ENCODE measurements at places on chromosomes 3 and 15.

DNA sequence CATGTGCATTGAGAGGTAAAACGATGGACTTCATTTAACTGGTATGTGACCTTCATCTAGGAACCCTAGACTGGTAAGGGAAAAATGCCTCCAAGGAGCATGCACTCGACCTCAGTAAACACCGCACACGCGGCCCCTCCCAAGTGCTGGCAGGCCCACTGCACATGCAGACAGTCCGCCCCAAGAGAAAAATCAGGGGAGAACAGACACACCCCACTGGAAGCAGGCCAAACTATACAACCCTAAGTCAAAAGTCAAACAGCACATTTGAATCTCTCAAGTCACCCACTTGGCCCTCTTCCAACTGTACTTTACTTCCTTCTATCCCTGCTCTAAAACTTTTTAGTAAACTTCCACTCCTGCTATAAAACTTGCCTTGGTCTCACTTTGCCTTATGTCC lies 250.1 kb upstream of the HES1 start:
- no peak for DNase-seq

GRCh38 chr15:52117549-52117948 lies 5.0 kb upstream of the BCL2L10 start:
- DNase-seq: no peak

DNA sequence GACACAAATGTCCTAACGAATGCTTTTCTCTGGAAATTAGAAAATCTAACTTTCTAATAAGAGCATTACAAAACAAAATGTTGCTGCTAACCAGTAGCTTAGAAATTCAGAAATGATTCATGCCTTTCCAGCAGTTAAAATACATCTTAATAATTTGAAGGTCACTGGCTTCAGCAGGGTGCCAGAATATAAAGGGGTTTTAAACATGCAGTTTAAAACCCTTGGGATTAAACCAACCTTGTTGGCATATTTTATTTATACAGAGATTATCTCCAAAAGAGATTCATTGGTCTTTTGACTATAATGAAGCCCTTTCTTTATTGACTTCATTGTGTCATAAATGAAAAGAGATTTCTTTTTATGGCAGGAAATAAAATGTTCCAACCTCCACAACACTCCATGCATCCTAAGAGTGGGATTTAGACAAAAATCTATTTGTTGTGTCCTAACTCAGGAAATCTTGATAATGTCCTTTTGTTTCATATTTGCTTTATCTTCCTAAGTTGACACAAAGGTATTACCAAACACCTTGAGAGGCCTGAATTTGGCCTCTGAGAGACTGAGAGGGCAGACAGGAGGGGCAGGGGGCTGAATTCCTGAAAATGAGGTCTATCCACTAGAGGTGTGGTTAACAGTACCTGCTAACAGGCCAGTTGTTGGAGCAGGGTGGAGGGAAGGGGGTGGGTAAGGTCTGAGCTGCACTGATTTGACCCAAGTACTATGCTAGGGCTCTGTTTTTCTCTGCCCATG lies 124.4 kb downstream of the FEZF2 start:
- no peak for DNase-seq

DNA sequence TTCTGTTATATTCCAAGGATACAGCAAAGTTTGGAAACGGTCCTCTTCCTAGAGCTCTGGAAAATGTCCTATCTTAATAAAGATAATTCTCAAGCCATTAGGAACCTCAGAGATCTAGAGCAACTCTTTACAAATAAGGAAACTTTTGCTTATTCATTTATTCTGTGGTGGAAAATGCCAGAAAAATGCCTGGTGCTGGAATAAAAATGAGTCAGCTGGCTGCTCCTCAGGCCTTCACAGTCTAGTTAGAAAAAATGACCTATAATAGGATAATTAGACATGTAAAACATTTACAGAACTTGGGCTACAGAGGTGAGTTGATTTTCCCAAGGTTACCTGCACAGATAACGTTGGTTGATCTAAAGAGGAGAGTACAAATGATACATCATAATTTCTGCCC lies 372.5 kb downstream of the NLGN1 start:
- no peak for DNase-seq

- DNase-seq: no peak
Observed at GRCh38 chr15:74318376-74319137, 48.9 kb downstream of the CYP11A1 start.

DNA sequence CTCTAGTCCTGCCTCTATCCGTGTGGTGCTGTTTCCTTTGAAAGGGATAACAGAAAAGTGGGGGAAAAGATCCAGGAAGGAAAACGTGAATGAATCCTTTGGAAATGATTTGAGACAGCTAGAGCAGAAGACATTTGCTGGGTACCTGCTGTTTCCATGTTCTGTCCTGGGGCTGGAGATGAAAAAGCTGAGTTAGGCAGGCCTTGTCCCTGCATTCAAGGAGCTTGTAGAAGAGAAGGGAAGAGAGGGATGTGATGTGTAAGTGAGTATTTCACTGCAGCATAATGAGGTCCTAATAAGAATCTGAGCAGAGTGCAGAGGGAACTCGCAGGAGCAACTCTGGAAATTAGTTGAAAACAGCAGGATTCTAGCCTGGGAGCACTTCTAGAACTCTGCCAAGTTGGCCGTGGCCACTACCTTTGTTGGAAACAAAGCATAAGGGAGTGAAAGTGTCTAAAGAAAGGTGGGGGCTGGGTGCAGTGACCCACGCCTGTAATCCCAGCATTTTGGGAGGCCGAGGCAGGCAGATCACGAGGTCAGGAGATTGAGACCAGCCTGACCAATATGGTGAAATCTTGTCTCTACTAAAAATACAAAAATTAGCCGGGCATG lies 13.8 kb upstream of the SEMA4B start:
- no peak for DNase-seq

- DNase-seq: no peak
Observed at GRCh38 chr15:26635614-26636013, 137.3 kb downstream of the GABRB3 start.

DNA sequence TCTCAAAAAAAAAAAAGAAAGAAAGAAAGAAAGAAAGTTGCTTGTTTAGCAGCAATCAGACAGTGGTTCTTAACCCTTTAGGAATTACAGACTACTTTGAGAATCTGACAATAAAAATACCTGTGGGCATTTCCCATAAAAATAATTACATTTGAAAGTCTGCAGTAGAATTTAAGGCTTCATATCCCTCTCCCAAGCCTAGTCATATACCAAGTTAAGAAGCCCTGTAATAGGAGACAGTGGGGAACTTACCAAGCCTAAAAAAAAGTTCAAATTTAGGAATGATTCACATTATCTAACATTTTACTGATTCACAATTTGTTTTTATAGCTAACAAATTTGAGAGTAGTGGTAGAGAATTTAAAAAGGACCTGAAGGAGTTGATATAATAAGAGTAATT lies 47.5 kb downstream of the LRRFIP2 start:
- no peak for DNase-seq

Measured in AG04450 (cell line).